ENCODE measurements at places on chromosomes 5 and 9.

DNA sequence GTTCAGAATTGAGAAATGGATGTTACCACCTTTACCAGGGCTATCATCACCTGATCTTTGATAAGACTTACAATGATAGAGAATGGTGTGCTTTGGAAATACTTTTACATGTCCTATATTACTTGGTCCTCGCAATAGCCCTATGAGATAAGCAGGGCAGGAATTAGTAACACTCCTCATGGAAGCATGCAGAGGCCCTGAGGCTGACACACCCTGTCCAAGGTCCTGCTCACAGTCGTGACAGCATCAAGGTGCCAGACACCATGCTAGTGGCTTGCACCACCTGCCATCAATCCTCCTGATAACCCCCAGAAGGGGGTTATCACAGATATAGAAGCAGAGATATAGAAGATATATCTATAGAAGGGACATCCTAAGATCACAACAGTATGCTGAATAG, 216.8 kb upstream of the TBC1D2 start:
- DNase-seq, result no peak

DNA sequence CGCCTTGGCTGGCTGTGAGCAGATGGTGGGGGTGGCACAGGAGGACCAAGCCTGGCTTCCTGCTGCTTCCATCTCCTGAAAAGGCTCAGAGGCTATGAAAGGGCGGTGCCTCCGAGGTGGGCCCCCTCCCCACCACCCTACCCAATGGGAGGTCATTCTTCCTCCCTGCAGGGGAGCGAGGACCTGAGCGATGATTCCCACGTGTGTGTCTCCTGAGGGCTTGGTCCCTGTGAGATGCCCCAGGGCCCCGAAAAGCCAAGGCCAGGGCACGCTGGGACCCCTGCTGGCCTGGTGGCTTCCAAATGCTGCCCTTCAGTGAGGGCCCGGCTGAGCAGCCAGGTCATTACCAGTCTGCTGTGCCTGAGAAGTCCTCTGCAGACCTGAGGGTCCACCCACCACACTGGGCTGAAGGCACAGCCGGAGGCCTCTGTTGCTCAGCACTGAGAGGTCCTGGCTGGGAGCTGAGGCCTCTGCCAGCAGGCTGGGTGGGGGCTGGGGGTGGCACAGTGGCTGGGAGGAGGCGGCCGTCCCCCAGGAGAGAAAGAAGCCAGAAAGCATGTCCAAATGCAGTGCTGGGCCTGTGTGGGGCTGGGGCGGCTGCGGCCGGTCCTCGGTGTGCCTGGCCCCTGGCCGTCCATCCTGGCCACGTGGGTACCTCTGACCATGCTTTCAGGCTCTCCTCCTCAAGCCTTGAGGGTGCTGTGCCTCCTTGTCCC, 14.0 kb upstream of the SLC6A19 start:
- DNase-seq, result no peak

GRCh38 chr5:66629446-66629845, 33.3 kb downstream of the MAST4 start:
- no peak for DNase-seq

DNA sequence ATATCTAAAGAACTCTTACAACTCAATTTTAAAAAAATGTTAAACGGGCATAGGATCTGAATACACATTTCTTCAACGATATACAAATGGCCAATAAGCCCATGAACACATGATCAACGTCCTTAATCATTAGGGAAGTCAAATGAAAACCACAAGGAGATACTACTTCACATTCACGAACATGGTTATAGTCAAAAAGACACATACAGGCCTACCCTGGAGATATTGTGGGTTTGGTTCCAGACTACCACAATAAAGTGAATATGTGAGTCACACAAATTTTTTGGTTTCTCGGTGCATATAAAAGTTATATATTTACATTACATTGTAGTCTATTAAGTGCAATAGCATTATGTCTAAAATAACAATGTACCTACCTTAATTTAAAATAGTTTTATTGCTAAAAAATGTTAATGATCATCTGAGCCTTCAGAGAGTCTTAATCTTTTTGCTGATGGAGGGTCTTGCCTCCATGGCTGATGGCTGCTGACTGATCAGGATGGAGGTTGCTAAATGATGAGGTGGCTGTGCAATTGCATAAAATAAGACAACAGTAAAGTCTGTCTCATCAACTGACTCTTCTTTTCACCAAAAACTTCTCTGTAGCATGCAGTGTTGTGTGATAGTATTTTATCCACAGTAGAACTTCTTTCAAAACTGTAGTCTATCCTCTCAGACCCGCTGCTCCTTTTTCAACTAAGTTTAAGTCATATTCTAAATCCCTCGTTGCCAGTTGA, 15.1 kb downstream of the AK3 start:
- no peak for DNase-seq

- no peak for DNase-seq
These were observed 33.9 kb downstream of the DOCK2 start for GRCh38 chr5:169670769-169671525.

DNA sequence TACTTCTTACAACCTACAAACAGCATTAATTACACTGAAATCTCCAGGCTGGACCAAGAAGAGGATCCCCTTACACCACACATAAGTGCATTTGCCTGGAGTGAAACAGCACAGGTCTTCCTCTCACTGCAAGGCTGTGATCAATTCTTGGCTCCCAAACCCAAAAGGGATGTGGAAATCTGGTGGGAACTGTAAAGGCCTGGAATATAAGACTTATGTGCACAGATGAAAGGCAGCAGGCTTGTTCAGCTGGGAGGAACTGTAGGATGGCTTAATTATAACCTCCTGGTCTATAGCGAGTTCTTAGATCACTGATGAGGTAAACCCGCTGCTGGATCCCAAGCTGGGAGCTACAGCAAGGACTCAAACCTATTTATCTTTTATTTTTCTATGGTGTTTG, 182.9 kb upstream of the TNC start:
- DNase-seq, result no peak

GRCh38 chr5:176921714-176922113, 22.6 kb upstream of the HK3 start:
- DNase-seq, result no peak

GRCh38 chr5:137923856-137924255, 34.6 kb downstream of the PKD2L2 start:
- DNase-seq, result no peak

GRCh38 chr5:178338126-178338749, 105.6 kb upstream of the PHYKPL start:
- no peak for DNase-seq

DNA sequence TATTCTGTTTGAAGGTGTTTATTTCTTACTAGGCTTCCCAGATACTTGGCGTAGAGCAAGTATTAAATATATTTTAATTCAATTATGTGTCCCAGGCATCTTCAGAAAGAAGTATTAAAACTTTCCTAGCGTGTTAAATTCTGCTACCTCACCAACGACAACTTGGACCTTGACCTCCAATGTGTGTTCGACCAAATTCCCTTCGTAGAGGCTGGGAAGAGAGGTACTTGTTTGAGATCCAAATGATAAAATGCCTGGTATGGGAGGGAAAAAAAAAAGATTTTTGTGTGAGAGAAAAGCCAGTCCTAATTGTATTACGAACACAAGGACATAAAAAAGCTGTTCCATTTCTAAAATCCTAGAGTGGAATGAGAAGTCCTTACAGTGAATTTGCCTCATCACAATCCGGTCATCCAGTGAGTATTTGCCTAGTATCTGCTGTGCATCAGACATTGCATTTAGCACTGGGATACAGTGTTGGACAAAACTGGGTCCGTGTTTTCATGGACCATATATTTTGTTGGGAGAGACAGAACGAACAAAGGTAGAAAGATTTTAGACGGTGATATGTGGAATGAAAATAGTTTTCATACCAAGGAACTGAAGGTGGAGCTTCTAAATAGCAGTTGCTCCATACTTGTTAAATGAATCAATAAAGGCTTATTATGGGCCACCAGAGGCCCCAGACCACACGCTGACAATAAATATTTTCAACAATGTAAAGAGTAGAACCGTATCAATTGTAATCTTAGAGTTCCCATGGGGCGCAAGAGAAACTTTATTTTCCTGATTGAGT, 103.1 kb downstream of the KIF4B start:
- no peak for DNase-seq

GRCh38 chr5:138386290-138386689, 33.8 kb downstream of the KDM3B start:
- DNase-seq, result no peak

- no peak for DNase-seq
These were observed 241.5 kb downstream of the AUH start for GRCh38 chr9:91120200-91120599.

- no peak for DNase-seq
These were observed 59.9 kb downstream of the PBX3 start for GRCh38 chr9:125807079-125807478.

DNA sequence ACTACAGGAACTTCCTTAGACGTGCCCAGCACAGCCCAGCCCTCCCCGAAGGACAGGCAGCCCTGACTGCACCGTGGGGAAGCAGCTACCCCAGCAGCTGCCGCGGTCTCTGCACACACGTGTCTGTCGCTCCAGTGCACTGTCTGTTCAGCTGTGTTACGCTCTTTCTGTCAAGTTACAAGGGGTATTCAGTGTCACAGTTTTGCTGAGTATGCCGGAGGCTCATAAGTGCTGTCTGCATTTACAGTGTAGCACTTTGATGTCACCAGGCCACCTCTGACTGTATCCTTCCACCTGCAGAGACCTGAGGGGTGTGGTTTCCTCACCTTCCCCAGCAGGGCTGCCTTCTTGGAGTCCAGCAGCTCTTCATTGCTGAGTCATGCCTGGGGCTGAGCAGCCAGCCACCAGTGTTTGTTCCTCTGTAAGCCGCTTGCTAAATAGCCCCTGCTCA, 126.8 kb downstream of the EHMT1 start:
- DNase-seq, result no peak

- DNase-seq, result no peak
These were observed 81.9 kb downstream of the TNC start for GRCh38 chr9:115035841-115036612.

GRCh38 chr5:151703227-151703626, 16.5 kb upstream of the SPARC start:
- no peak for DNase-seq

DNA sequence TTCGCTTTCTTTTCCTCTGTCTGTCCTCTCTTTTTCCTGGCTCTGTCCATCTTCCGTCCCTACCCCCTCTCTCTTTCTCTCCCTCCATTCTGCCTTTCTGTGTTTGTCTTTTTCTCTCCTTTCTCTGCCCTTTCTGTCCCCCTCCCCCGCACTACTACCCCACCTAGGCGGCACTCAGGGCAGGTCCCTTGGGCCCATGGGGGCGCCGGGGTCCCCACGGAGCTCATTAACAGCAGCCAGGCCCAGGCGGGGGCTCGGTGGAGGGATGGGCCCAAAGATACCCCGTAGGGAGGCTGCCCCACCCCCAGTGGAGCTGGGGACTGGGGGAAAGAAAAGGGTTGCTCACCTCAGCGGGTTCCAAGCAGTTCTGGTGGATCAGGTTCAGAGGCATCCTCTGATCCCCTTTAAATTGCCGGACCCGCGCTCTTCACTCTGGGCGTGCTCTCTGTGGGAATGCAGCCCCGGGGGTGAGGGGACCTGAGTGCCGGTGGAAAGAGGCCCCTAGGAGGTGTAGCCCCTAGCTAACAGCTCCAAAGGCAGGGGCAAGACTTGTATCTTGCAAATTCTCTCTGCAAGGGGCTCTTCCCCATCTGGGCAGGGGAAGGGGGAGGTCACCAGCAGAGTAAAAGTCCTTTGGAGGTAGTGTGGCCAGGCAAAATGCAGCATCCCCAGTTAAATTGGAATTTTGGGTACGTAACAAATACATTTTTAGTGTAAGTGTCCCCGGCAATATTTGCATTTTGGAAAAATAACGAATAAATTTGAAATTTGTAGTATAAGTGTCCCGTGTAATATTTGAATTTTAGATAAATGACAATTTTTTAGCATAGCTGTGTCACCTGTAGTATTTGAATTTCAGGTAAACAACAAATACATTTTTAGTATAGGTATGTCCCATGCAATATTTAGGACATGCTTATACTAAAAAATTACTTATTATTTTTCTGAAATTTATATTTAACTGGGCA, 7.4 kb downstream of the LHX2 start:
- no peak for DNase-seq

DNA sequence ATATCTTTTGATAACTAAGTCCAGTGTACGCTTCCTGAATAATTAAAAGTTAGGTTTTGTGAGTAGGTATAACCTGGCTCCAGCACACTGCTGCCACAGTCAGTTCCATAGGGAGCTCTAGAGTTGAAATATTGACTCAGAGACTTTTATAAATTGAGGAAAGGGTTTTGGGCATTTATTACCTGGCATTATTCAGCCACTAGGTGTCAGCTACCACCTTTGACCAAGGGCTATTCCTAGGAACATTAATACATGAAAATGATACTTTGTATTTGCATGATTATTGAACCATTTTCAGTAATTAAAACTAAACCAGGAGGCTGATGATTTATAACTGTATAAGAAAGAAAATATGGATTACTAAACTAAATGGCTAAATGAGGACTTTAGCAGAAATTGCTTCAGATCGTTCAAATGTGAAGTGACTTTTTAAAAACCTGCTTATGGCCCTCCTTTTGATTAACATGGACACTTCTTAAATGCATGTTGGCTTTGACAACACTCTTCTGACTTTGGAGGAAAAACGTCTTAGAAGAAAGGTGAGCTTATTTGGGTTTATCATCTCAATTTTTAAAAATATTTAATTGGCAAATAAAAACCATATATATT, 83.0 kb downstream of the SMC2 start:
- no peak for DNase-seq

DNA sequence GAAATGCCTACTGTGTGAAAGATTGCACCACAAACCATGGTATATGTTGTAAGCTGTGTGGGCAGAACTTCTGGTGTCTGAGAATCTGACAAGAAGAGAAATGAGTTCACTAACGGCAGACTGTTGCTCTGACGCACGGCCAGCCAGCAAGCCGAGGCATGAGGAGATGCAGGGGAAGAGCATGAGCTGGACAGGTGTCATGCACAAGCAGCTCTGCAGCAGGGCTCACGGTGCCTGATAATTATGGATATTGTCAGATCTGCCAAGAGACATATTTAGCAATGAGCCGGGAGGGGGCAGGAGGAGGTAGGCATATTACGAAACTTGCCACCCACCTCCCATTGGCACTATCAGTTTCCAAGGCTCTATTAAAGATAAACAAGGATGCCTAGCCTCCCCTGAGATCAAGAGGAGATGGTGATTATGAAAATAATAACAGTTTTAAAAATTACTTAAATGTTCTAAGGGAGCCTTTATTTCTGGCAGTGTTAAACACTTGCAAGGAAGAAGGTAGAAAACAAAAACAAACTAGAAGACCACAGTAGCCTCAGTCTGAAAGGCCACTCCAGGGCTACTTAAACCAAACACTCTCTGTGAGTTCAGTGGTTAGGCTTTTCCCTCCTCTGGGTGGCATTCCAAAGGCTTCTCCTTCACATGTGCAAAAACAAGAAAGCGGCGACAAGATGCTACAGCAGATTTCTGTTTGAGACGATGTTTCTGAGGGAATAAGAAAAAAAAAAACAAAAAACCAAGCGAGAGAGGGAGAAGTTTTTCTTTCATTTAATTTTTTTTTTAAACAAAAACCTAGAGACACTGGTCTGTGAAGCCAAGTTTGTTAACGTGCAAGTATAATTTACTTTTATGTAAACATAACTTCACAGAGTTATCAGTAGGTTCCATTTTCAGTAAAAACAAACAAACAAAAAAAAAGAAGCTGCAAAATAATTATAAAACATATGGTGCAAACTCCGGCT, 339.5 kb downstream of the BNC2 start:
- no peak for DNase-seq
